T-helper 2 cell treated with Interferon-gamma antibody and Interleukin-4, amounts not matched to agents 5 μg/mL and 100 μg/mL, for 36 hours (primary cell): ENCODE measurements at places on chromosomes 11 and 22.
A peak's percentile ranks its signal among the peaks of the same experiment; 100 is the strongest.

GRCh38 chr22:42131562-42131961 lies 952 bp upstream of the CYP2D6 start:
- DNase-seq, result no peak

GRCh38 chr11:100602716-100603115 lies 84.4 kb upstream of the ARHGAP42 start:
- no peak for DNase-seq

DNA sequence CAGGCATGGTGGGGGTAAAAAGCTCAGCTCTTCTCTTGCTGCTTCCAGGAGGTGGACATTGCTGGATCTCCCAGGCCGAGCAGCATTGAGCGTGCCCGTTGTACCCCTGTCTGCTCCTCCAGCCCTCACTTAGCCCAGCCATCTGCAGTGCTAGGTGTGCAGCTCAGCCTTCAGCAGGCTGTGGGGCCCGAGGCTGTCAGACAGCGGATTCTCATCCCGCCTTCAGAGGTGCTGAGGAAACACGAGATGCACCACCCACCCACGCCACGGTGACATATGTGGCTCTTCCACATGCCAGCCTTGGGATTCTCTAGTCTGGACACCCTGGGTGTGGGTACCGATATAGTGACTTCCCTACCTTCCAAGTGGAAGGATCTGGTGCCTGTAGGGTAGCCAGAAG lies 48.9 kb upstream of the NECTIN1 start:
- no peak for DNase-seq

- no peak for DNase-seq
Measured at GRCh38 chr11:30314625-30315024, 8.3 kb upstream of the ARL14EP start.

- DNase-seq, result no peak
Measured at GRCh38 chr22:44107340-44107739, 73.4 kb upstream of the PARVG start.

DNA sequence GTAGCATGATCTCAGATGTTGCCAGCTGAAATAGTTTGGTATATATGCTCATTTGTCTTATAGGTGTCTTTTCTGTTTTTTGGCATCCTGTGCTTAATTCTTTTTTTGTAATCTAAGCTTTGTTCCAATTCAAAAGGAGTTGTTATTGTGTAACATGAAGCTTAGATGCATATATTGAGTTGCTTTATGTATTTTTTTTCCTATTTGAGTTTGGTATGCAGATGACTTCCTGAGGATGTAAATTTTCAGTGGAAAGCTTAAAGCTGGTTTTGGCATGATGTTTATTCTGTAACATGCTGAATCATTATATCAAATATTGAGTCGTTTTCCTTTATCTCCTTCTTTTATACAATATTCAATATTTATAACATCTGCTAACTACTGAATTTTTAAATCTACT lies 69.4 kb downstream of the DDX10 start:
- no peak for DNase-seq

DNA sequence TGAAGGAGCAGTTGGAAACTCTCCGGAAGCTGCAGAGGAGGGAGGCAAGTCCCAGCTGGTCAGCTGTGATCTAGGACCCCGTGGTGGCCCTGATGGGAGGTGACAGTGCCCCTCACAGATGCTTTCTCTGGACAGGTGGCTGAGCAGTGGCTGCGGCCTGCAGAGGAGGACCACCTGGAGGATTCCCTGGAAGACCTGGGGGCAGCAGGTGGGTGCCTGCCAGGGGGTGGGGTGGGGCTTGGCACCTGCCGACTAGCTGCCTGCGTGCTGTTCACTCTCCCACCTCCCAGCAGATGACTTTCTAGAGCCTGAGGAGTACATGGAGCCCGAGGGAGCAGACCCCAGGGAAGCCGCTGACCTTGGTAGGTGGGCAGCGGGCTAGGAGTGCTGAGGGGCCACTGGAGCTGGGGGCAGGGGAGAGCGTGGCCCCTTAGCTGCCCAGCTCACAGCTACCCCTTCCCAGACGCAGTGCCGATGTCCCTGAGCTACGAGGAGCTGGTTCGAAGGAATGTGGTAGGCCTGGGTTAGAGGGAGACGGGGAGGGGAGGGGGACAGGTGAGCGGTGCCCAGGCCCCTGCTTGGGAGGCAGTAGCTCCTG lies 3.1 kb downstream of the SCO2 start:
- no peak for DNase-seq

GRCh38 chr11:124285610-124286344 lies 28.0 kb downstream of the OR8D1 start:
- DNase-seq, result no peak

- no peak for DNase-seq
Measured at GRCh38 chr22:20216863-20217499, 51.1 kb downstream of the RTN4R start.

DNA sequence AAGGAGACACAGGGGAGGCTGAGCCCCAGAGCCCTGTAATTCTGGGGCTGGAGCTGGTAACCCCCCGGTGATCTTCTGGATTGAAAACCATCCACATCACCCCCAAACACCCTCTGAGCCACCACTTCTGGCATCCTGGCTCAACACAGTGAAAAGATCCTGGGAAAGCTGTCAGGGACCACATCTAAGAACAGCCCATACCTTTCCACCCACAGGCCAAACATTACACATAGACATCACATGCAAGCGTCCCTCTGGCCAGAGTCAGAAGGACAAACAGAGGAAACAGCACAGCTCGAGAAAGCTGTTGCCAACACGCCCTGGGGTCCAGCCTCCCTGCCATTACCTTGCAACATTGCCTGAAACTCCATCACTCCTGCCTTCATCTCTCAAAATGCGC lies 469.5 kb downstream of the SOX6 start:
- DNase-seq, result no peak

- DNase-seq, result no peak
Measured at GRCh38 chr11:9267680-9268079, 2.5 kb upstream of the DENND5A start.

DNA sequence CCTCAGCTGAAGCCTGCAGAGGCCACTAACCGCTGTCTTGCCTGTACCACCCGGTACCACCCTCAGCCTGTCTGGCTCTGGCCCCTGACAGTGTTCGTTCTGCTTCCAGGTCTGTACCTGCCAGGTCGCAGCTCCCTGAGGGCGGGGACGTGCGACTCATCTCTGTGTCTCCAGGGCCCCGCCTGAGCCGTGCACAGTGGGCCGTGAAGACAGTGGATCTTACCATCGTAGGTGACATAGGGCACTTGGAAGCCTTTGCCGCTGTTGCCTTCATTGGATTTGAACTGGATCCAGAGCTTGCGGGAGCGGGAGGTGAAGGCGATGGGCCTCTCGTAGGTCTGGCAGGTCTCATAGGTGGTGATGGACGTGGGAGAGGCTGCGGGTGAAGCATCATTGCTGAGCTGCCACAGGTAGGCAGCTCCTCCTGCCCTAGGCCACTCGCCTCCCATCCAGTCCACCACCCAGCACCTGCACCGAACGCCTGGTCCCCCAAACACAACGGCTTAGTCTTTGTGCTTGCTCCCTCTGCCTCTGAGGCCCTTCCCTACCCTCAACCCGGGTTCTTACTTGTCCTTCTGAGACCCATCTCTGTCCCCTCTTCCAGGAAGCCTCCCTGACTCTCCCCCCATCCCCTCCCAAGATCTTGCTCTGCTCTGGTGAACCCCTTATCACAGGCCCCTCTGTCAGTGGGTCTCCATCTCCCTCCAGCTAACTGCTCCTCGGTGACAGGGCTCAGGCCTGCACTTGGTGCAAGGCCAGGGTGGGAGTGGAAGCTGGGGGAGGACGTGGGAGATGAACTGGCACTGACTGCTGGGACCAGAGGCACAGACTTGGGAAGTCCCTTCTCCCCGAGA lies 21.1 kb upstream of the TTLL12 start:
- no peak for DNase-seq

DNA sequence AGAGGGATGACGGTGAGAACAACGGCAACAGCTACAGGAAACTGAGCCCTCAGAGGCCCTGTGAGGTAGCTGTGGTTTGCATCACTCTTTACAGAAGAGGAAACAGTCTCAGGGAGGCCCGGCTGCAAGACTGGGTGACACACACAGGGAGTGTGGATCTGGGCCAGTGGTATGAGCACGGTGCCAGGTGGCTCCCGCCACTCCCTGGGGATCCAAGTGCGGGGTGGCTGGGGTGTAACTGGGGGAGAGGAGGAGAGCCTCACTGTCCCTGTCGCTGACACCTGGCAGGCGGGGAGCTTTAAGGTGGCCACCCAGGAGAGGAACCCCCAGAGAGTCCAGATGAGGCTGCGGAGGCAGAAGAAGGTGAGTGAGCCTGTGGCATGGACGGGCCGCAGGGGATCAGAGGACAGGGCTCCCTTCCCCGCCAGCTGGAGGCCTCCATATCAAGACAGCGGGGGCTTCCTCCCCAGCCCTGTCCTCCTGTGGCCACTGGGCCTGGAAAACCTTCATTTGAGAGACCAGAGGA lies 5.6 kb downstream of the RGL4 start:
- peak; percentile 76 for DNase-seq

DNA sequence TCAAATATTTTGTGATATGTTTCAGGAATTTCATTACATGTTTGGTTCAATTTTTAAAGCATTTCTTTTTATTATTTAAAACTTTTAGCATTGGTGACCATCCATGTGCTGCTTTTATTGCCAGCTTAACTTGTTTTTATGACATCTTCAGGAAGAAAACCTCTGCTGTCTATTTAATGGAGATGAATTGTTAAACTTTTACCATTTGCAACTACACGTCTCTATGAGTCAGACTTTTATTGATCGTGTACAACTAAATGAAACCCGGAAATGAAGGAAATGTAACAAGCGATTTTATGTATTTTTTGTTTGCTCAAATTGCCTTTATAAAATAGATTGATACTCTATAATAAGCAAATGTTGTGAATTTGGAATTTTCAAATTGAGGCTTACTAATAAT lies 113.0 kb downstream of the PTPRJ start:
- DNase-seq, result no peak

- no peak for DNase-seq
Measured at GRCh38 chr11:70493089-70493474, 94.8 kb downstream of the CTTN start.

DNA sequence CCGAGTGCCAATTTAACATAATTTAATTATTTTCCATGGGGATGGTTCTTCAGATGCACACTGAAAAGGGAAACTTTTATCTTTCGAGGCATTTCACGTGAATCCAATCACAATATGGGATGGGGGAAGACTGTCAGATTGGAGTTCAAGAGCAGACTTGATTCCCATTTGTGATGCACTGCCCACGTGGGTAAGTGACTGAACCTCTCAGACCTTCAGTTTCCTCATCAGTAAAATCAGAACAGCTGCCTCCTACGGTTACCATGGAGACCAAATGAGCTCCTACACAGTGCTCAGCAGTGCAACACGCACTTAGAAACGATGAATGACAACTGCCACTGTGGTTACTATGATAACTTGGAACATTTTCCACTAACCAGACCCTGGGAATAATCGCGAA lies 21.7 kb downstream of the KIAA0930 start:
- peak; percentile 66 for DNase-seq

- no peak for DNase-seq
Measured at GRCh38 chr22:39089928-39090327, 7.1 kb upstream of the APOBEC3H start.

DNA sequence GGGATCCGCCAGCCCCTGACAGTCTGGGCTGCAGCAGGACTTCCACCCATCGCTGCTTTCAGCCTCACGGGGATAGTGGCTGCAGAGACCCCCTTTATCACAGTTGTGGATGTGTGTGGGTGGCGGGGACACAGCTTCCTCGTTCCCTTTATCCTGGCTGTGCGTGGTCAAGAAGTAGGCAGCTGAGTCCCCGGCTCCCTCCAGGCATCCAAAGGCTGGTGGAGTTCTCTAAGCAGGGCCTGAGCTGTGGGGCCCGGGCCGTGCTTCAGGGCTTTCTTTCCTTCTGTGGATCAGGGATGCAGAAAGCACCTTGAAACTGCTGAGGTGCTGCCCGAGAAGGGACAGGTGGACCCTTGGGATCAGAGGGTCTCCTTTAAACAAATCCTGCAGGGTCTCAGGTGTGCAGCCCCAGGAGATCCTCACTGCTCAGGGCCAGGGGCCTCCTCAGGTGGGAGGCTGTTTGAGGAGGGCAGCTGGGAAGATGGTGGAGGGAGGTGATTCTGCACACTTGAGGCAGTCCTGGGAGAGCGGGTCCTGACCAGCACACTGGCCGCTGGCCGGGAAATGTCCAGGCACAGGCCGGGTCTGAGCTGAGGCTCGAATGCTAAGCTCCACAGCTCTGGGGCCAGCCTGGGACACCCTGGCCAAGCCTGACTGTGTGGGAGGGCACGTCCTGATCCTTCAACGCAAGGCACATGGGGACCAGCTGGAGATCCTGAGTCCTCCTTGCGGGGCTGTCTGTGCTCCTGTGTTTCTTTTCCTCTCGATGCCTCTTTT lies 1024.3 kb downstream of the BRD1 start:
- DNase-seq, result no peak

DNA sequence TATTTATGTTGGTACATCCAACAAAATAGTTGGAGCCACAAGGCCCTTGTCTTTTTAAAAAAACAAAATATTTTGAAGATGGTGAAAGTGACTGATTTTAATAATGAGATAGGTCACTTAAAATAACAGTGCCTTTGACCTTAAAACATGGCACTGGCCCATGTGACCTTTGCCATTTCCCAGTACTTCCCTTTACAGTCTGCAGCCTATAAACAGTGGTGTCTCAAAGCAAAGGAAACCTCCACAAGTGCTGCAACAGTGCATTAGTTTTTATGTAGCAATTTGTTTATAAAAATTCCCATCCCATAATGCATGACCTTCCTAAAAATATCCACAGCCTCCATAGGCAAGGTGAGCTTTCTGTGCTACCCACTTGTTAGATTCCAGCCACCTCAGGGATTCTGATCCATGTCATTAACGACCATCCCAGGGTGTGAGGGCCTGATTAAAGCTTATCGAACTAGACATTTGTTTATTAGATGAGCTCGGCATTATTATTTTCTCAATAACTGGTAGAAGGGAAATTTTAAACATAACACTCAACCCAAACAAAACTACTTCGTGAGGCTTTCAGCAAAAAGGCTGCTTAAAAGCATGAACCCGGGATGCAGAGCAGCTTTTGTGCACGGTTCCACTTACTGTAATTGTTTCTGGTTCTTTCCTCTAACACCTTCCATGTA lies 28.0 kb upstream of the CRKL start:
- no peak for DNase-seq

GRCh38 chr11:86124251-86125233 lies 55.7 kb upstream of the PICALM start:
- DNase-seq, result no peak

DNA sequence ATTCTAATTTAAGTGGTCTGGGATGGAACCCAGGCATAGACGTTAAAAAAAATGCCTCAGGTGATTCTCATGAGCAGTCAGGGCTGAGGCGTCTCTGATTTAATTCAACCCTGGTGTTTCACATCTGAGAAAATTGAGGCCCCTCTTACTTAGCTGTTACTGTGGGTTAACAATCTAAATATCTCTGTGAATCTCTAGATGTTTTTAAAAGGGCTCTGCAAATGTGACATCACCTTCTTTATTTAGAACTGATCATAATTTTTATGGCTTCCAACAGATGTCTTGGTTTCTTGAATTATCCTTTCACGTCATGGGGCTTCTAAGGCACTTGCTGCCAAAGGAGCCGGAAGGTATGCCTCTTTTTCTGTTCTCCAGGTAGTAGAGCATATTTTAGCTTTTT lies 76.1 kb upstream of the LIN7C start:
- DNase-seq, result no peak

- no peak for DNase-seq
Measured at GRCh38 chr11:17852246-17852645, 117.7 kb downstream of the KCNC1 start.

- no peak for DNase-seq
Measured at GRCh38 chr11:61850687-61851086, 22.6 kb downstream of the FADS2 start.

GRCh38 chr11:27656806-27657483 lies 43.3 kb downstream of the BDNF start:
- DNase-seq, result no peak
